ENCODE measurements at places on chromosomes 7 and 10.

DNA sequence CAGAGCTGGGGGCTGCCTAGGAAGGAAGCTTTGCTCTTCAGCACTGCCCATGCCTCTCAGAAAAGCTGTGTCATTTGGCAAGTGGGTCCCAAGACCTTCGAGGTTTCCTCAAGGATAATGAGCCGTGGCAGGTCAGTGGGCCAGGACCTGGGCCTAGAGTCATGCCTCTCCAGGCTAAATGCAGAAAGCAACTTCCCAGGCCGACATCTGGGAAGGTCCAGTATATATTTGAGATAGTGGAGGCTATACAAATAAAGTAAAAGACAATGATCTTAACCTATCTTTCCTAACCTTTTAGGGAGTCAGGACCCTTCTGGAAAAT, 2.4 kb upstream of the HOXA10 start:
- DNase-seq = no peak

DNA sequence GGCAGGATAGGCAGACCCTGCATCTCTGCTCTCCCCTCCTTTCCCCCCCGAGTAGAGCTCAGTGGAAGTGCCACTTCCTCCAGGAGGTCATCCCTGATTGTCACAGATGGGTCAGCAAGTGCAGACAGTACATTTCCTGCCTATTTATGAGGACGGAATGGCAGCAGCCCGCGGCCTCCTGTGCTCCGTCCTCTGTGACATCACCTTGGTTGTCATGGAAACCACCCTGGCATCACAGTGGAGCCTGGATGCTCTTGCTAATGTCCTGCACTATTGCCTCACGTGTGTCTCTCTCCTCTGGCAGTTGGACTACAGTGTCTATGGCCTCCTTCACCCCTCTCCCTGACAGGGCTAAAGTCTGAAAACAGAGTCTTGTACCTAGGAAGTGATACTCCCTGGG, 148.6 kb downstream of the SH3PXD2A start:
- DNase-seq = no peak

DNA sequence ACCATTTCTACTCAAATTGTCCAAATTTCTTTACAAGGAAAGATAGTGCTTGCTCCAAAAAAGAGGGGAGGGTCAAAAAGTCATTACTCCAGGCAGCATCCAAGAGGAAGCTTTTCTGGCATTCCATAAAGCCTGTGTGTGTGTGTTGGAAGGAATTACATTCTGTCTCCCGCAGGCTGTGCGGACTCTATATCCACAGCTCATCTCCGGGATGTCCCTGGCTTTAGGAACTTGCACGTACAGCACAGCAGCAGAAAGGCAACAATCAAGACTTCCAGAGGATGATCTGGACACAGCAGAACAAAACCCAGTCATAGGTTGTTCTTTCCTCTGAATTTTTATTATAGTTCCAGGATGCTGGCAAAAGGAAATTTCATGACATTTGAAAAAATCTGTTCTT, 94.8 kb downstream of the ITIH5 start:
- no peak for DNase-seq

DNA sequence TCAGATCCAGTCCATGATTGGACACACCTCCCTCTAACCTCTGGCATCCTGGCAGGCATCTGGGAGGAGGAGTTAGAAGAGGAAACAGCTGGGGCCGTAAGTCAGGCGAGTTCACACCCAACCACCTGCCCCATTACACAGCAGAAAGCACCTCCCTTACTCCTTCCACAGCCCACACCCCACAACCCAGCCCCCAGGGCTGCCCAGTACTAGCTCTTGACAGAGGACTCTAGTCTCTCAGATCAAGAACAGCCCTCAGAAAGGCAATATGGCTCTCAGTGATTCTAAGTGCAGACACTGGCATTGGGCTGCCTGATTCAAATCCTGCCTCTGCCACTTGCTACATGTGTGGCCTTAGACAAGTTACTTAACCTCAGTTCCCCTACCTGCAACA, 34.1 kb downstream of the KCNMA1 start:
- DNase-seq = no peak

DNA sequence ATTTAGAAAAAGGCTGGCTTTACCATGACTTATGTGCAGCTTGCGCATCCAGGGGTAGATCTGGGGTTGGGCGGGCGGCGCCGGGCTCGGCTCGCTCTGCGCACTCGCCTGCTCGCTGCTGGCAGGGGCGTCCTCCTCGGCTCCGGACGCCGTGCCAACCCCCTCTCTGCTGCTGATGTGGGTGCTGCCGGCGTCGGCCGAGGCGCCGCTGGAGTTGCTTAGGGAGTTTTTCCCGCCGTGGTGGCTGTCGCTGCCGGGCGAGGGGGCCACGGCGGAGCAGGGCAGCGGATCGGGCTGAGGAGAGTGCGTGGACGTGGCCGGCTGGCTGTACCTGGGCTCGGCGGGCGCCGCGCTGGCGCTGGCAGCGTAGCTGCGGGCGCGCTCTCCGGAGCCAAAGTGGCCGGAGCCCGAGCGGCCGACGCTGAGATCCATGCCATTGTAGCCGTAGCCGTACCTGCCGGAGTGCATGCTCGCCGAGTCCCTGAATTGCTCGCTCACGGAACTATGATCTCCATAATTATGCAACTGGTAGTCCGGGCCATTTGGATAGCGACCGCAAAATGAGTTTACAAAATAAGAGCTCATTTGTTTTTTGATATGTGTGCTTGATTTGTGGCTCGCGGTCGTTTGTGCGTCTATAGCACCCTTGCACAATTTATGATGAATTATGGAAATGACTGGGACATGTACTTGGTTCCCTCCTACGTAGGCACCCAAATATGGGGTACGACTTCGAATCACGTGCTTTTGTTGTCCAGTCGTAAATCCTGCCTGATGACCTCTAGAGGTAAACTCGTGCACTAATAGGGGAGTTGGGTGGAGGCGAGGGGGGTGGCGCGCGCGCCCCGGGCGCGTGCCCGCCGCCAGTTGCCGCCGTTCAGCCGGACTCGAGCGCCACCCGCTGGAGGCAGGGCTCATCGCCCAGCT, at the start of gene HOXA5:
TSS of gene HOXA5 (minus strand) at position 659 of the 927 bp plus-strand sequence. CDS start at position 585, 74 bp downstream.
- no peak for DNase-seq

- DNase-seq = no peak
These were observed 1.0 kb downstream of the PRR15 start for GRCh38 chr7:29564496-29565223.

DNA sequence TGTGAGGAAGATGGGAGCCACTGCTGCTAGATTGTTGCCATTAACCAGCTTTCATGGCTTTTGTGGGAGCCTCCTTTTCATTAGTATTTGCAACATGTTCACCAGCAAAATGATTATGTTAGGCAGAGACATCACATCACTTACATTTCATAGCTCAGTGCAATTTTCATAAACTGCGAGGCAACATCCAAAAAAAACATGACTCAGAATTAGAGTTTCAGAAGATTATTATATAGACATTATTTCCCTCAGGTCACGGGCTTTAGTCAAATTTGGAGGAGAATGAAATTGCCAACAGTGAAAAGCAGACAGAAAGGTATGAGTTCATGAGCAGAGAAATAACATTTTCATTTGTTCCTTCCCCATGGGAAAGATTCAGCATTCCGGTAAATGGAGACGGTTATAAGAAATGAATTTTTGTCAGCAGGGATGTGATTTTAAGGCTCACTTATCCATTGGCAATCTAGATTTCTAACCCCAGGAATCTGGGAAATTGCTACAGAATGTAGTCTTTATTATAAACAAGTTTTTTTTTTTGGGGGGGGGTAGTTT, 573.2 kb downstream of the AUTS2 start:
- no peak for DNase-seq

GRCh38 chr10:10992072-10992471, 25.6 kb upstream of the CELF2 start:
- DNase-seq = no peak

All from stimulated activated CD4-positive, alpha-beta T cell treated with anti-CD3 and anti-CD28 coated beads, Interleukin-15, amount 100 ng/mL, for 1 hour (primary cell).